ENCODE measurements at places on chromosomes 12 and 14. TPM values are rescaled to one million over a fixed set of nuclear protein-coding genes. Genes with fewer than 3 reads are reported as not detected.

GRCh38 chr14:76457841-76458240, 81.9 kb downstream of the ESRRB start:
- no peak for DNase-seq

GRCh38 chr12:91225316-91225715, 42.7 kb upstream of the DCN start:
- DNase-seq = no peak

DNA sequence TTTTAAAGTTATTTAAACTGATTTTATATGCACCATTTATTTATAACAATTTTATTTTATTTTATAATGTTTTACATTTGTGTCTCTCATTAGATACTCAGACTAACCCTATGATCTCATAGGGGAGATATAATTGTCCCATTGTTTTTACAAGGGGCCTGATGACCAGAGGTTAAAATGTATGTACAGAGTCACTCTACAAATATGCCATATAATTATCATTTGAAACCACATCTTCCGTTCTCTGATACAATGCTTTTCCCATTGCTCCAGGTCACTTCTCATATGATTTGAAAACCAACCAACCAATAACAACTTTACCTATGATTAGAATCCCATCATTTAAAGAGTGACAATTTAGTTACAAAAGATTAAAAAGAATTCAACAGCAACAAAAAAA, 137.8 kb downstream of the GPHN start:
- no peak for DNase-seq

GRCh38 chr12:104133866-104134265, 4.1 kb downstream of the NFYB start:
- DNase-seq = no peak

GRCh38 chr12:12645485-12645884, 33.8 kb downstream of the CREBL2 start:
- no peak for DNase-seq

ATP5MC2 gene
- total RNA-seq = 517 TPM

CFAP73 gene
- total RNA-seq = 0.30 TPM

Measured in WTC11 (cell line).